ENCODE measurements at places on chromosomes 1 and 21.

GRCh38 chr1:51415963-51416362, 85.6 kb upstream of the TTC39A start:
- DNase-seq: no peak

GRCh38 chr1:151047925-151048644, 534 bp downstream of the C1orf56 start:
- DNase-seq: peak; percentile 68

GRCh38 chr1:229835226-229835625, 209.2 kb downstream of the URB2 start:
- DNase-seq: no peak

DNA sequence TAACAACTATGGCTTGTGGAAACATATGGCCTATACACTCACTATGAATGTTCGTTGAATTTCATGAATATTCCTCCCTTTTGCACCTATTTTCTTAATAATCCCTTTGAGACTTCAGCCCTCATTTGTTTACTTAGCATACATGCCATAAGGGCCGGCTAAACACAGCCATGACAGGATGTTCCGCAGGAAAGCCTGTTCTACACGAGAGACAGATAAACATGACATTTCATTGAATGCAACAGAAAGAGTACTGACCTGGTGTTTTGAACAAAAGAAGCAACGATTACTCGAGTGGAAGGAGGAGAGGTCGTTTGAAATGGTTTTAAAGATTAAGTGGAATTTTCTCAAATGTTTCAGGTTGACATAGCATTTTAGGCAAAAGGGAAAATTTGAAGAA, 459.5 kb upstream of the CXADR start:
- DNase-seq: no peak

DNA sequence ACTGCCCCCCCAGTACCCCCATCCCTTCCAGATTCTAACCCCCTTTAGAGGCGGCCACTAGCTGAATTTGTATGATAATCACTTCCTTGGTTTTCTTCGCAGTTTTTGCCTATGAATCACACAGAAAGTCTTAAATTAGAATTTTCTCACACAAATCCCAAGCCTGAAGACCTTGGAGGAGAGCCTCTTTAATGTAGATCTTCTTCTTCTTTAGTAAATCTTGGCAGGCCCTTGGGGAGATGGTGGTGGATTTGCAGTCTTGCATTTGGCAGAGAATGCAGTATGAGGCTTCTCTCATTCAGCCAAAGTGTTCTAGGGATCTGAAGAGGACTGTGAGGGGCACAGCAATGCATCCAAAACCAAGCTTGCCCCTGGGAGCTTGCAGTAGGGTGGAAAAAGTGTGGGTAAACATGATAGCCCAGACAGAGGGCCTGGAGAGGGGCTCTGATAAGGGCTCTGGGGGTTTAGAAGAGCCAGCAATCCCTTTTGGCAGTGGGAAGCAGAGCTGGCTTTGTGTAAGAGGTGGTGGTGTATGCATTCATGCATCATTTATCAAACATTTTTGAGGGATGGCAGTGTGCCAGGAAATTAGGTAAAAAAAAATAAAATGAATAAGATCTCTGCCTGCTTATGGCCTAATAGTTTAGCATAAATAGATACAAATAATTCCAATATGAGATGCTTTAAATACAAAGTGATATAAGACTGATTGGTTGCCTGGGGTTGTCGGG, 7.7 kb upstream of the CDC42 start:
- DNase-seq: no peak

GRCh38 chr1:45122724-45123123, 83.7 kb downstream of the ZSWIM5 start:
- no peak for DNase-seq

- no peak for DNase-seq
Observed at GRCh38 chr1:41743366-41743765, 175.4 kb downstream of the HIVEP3 start.

DNA sequence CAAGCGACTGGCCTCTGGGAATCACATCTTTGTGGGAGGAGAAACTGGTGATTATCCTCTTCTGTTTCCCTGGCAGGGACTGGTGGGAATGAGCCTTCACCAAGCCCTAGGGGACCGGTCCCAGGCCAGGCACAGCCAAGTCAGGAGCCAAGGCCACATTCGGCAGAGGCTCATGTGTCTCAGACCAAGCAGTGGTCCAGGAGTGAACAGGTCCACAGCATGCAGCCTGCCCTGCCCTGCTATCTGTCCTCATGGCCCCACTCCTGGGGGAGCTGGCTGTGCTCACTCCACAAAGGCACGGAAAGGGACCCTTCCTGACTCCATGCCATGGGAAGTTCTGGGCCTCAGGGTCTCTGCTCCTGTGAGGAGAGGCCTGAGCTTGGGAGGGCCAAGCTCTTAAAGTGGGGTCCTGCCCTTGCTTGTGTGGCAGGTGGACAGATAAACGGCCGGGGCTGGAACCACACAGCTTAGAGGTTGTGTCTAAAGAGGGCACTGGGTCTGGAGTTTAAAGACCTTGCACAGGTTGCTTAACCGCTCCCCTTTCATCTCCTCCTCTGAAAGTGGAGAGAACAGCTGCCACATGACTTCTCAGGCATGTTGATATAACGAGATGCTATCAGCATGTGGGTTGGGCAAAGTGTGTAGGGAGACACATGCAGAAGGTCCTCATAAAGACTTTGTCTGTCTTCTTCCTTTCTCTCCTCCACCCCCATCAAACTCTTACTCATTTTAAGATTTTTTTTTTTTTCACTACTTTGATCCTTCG, 57.5 kb downstream of the CASQ2 start:
- no peak for DNase-seq

DNA sequence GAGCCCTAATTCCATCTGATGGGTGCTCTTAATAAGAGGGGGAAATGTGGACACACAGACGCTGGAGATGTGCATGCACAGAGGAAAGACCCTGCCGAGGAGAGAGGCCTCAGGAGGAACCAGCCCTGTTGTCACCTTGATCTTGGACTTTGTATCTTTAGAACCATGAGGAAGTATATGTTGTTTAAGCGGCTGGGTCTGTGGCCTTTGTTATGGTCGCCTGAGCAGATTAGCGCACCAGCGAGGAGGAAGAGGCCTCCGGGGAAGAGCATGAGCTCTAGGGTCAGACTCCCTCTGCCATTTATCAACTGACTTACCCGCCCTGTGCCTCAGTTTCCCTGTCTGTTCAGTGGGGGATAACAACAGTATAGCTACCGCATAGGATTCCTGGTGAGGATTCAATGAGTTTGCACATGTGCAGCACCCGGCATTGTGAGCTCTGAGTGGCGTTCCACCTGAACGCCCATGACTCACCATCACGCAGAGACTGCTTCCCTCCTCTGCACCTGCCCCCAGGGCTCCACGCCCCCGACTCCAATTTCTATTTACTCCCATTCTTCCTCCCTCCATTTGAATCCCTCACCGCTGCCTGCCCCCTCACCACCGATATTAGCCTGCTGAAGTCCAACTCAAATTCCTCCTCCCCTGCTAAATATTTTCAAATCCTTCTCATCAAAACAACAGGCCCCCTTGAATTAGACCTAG, 67.2 kb downstream of the ATP5PO start:
- DNase-seq: peak; percentile 43

GRCh38 chr1:226302731-226303130, 6.2 kb downstream of the LIN9 start:
- no peak for DNase-seq

DNA sequence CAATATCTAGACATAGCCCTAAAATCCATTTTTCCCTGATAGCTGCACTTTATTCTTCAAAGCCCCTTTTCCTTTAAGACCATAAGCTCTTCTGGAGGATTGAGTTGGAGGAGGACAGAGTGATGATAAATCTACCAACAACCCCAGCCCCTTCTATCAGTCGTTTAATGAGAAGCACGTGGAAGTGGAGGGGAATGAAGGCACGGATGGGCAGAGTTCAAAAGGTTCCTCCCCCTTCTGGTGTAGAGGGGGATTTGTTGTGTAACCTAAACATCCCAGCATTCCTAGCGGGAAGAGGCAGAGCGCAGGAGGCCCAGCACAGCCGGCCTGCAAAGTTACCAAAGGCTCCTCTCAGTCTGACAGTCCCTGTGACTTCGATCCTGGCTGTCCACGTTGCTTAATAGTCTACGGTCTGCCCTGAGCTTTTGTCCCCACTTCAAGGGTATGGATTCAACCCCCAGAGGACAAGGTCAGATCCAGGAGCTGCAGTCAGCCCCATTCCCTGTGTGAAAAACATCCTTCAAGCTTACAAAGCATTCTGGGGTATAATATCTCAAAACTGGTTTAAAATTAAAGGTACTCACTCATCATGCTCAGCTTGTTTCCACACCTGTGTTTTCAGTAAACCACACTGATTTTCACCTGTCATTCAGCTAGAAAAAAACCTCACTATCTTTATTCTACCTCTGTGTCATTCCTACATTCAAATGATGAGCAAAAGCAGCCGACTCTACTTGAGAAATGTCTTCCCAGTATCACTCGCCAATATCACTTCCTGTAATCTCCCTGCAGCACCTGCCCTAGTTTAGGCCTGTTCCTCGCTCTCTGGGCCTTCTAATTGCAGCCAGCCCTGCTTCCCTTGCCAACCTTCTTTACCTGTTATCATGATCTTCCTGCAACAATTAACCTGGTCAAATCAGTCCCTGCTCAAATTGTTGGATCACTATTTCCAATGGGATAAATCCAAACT, 117.9 kb downstream of the PLPP3 start:
- DNase-seq: no peak

DNA sequence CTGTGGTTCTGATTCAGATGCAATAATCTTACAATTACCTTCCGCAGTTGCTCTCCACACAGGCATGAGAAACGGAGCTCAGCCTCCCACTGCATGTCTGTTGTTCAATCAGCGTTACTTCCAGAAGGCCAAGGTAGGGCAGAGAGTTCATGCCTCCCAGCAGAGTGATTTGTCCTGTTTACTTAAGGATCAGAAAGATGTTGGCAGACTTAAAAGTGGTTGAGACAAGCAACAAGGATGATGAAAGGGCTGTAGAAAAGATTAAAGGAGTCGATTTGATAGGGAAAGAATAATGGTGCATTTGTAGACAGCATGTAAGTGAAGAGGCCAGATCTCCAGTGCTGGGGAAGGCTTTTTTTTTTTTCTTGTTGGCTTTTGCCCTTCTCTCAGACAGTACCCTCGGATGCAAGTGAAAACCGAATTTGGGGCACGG, 26.6 kb downstream of the ARMH1 start:
- DNase-seq: no peak

DNA sequence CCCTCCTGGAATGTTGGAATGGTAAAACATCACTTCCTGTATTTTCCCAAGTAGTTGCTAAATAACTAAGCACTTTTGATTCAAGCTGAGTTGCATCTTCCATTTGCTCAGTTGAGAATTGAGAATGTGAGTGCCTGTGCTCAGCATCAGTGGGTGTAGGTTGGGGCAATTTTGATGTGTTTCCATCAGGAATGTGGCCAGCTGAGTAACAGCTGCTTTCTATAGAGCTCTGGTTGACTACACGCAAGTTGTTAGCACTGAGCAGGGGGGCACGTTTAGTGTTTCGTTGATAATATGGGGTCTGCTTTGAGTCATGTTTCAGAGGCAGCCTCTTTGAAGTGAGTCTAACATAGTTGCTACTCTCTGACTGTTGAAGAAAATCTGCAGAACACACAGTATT, 41.5 kb downstream of the LRRC53 start:
- DNase-seq: no peak

DNA sequence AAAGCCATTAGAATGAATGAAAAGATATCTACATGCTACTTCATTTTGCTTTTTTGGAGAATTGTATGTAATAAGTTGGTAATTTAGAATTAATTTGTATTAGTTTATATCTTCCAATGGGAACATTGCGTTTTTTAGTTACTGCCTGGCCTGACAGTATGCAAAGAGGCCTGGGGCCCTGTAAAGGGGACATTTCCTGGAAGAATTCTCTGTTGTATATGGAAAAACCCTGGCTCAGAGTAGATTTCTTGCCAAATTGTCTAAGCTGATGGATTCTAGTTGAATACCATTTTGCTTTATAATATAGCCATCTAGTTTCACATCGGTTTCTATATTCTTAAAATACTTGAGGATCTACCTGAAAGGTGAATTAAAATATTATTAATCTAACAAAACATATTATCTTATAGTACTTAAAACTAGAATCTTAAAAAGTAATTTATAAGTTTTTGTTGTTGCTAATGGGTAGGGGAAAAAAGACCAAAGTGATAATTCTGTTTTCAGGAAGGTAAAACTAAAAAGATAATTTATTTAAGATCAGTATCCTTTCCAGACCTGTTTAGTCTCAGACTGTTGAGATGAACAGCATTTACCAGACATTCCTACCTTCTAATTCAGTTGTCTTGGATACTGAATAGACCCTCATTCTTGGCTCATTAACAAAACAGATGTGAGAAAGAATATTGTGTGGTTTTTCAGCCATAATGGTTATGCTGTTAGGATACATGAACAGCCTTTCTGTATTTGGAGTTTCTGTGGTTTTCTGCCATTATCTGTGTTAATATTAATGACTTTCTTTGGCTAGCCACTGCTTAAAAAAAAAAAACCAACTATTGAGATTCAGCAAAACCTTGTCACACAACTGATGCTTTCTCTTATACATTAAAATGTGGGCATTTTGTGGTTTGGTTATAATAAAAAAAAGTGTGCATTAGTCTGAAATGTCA, 4.8 kb downstream of the AGO3 start:
- DNase-seq: no peak

- no peak for DNase-seq
Observed at GRCh38 chr1:65150583-65151263, 2.7 kb downstream of the AK4 start.

- DNase-seq: no peak
Observed at GRCh38 chr1:27130798-27131197, 24.1 kb downstream of the SLC9A1 start.

DNA sequence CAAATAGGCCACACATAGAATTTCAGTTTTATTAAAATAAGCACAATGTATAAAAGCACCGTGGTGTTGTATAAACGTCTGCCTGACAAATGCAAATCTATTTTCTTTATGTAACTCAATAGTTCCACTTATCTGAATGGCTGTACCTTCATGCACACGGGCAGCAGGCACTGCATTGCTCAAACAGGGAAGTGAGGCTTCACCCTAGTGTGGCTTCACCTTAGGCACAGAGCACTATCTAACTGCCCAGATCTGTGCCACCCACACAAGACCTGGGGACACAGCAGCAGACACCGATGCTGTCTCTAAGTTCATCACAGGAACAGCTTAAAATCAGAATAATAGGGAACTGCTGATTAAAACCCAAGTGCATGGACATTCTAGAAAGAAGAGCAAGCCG, 6.0 kb upstream of the KNCN start:
- no peak for DNase-seq

GRCh38 chr21:32878661-32879060, 107.1 kb upstream of the PAXBP1 start:
- no peak for DNase-seq

Data from NCI-H187 (cell line).